Activated T-helper 9 cell treated with anti-CD3 and anti-CD28 coated beads, Interleukin-2, amount 50 U/mL, for 16 hours (primary cell): ENCODE measurements at places on chromosomes 12 and 14.

DNA sequence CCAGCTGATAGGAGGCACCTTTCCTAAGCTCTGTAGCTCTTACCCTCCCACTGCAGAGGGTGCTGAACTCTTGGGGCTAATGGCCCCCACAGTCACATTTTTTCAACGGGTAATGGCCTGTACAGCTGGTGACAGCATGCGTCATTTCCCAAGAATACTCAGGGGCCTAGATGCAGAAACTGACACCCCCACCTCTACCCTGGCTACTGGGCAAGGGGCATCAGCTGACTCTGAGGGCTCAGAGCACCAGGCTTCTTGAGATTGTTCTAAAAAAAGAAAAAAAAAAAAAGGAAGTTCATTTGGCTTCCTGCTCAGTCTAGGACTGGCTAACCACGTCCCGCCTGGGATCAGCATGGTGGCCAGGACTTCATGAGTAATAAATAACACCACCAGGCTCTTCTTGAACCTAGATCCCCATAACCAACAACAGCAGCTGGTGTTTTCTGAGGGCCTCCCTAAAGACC, 35.2 kb downstream of the ZFP36L1 start:
- no peak for DNase-seq

- no peak for DNase-seq
These were observed 131.0 kb upstream of the SOX5 start for GRCh38 chr12:24080465-24080864.

GRCh38 chr14:68762953-68763764, 29.7 kb downstream of the ZFP36L1 start:
- no peak for DNase-seq

DNA sequence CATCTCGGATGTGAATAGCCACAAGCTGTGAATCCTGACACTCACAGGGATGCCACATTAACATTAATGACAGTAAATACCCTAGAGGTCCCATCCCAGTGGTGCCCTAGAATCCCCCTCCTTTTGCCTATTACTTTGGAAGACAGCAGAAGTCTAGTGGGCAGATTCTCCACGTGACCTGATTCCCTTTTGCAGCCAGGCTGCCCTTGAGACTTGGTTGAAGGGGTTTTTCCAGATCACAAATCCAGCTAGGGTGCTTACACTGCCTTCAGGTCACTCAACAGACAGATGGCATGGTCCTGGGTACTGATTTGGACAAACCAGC, 8.7 kb downstream of the HDAC7 start:
- DNase-seq: no peak

- no peak for DNase-seq
These were observed 1.9 kb downstream of the CCDC177 start for GRCh38 chr14:69572841-69573135.

- no peak for DNase-seq
These were observed 56.7 kb downstream of the C14orf132 start for GRCh38 chr14:96095581-96096476.

DNA sequence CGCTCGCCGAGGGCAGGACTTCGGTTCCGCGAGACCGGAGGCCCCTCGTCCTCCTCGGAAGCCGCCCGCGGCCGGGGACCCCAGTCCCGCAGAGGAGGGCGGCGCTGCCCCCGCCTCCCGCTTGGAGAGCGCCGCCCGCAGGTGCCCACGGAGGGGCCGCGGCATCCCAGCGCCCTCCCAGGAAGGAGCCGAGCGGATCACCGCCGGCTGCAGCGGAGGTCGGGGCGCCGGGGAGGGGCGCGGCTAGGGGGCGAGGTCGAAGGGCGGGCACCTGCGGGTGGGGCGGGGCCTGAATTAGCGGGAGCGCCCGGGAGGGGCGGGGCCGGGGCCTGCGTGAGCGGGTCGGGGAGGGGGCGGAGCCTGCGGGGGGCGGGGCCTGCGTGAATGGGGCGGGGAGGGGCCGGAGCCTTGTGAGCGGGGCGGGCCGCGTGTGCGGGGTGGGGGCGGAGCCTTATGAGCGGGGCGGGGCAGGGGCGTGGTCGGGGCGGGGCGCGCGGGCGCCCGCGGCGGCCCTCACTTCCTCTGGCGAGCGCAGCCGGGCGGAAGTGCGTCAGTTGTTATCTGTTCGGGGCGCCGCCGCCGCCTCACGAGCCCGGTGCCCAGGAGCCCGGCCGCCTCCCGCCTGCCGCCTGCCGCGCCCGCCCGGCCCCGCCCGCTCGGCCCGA, at the start of gene FBRSL1:
Gene FBRSL1, plus strand, starts transcription at position 550 of the 665 bp plus-strand sequence.
- DNase-seq: peak; percentile 93

- DNase-seq: no peak
These were observed 59.4 kb downstream of the TESPA1 start for GRCh38 chr12:54924972-54925707.

- no peak for DNase-seq
These were observed 200.5 kb downstream of the STXBP6 start for GRCh38 chr14:24849471-24849870.

DNA sequence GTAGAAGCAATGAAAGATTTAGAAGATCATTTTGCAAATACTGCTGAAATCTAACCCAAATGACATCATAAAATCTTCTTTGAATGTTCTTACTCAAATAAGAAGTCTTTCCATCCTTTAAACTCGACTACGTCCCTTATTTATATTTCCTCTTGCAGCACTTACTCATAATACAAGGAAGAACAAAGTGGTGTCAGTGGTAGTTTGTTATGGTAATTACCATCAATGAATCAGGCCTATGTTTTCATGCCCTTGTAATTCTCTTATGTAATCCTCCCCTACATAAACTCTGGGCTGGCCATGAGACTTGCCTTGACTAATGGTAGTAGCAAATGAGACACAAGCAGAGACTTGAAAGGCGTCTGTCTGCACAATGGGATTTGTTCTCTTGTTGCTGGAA, 17.0 kb downstream of the EEA1 start:
- DNase-seq: no peak

- no peak for DNase-seq
These were observed 8.0 kb upstream of the SSTR1 start for GRCh38 chr14:38199739-38200138.

DNA sequence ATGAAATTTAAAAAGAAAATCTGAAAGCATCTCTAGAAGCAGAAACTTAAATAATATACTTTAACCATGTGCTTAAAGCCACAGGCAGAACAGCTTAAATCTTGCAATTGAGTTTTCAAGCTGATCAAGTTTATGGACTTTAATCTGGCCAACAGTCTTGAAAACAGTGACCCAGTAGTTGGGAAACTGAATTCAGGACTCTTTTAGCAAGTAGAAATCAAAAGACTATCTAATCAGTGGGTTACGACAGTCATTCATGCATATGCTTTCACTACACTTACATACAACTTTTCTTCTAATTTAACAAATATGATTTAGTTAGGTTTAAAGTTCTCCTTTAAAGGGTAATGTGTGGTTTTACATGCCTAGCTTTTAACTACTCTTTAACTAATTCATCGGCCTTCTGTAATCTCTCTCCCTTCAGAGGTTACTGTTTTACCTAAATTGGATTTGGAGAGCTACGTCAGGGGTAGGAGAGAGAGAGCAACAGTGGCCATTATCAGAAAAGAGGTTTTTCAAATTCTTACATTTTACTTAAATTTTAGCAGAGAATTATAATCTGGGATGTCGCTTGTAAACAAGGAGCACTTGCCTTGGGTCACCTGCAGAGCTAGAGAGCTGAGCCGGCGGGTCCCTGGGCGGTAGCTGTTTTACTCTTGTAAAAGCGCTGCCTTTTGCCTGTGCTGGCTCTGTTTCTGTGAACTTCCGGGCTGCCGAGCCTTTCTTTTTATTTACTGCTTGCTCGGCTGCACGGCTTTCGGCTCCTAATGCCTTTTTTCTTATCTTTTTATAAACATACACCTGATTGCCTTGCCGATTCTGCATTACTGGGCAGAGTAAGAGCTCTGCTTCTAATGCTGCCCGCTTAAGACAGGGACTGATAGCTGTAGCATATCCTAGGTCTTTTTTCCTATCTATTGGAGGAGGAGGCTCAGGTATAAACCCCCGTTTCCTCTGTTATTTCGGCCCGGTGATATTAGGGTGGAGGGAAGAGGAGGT, 17.4 kb upstream of the LYZ start:
- DNase-seq: peak; percentile 24

DNA sequence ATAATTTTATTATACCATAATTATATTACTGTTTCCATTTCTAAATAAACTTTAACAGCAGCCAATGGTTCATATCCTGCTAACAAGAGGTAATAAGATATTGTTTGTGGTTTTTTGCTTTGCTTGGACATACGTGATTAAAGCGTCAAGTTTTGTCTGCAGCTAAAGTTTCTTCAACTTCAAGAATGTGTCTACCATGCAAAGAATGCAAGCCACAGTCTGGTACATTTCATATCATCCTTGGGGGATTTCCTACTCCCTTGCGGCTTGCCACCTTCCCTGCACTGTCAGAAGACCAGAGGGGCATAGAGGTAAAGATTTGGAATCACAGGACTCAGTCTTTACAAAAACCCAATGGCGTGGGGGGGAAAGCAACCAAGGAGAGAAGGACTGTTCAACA, 125.2 kb downstream of the MED13L start:
- DNase-seq: no peak

GRCh38 chr12:49413796-49414195, 46.5 kb downstream of the SPATS2 start:
- DNase-seq: no peak

DNA sequence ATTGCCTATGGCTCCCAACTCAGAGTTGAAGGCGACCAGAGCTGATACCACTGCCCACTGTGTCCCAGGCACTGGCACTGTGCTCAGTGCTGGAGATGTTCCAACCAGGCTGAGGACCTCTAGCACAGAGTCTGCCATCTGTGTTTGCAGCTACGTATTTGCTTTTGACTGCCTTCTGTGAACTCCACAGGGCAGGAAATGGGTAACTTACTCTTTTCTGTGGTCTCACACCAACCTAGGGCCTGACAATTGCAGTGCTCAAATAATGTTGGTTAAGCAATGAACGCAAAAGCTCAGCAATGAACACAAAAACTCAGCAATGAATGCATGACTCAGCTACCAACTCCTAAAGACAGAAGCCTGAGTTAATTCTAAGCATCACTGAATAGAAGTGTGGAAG, 202.8 kb downstream of the NUAK1 start:
- DNase-seq: no peak

- DNase-seq: no peak
These were observed 11.8 kb upstream of the OR6S1 start for GRCh38 chr14:20652996-20653975.

- no peak for DNase-seq
These were observed 12.4 kb upstream of the PRKAG1 start for GRCh38 chr12:49030714-49031572.

DNA sequence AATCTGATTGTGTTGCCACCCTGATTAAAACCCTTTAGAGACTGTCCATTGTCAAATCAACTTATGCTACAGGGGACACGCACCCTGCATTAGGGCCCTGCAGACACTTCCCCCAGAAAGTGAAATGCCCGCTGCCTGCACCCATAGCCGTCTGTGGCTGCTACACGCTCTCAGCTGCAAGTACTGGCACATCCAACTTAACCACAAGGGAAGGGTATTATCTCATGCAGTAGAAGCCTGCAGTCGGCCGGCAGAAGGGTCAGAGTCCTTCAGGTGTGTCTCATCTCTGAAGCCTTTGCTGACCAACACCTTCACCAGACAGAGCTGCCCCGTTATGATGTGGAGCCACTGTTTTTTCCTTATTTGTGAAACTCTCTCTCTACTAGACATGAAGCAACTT, 20.8 kb downstream of the CFAP251 start:
- DNase-seq: no peak

GRCh38 chr14:89660166-89660565, 243.1 kb upstream of the FOXN3 start:
- no peak for DNase-seq

DNA sequence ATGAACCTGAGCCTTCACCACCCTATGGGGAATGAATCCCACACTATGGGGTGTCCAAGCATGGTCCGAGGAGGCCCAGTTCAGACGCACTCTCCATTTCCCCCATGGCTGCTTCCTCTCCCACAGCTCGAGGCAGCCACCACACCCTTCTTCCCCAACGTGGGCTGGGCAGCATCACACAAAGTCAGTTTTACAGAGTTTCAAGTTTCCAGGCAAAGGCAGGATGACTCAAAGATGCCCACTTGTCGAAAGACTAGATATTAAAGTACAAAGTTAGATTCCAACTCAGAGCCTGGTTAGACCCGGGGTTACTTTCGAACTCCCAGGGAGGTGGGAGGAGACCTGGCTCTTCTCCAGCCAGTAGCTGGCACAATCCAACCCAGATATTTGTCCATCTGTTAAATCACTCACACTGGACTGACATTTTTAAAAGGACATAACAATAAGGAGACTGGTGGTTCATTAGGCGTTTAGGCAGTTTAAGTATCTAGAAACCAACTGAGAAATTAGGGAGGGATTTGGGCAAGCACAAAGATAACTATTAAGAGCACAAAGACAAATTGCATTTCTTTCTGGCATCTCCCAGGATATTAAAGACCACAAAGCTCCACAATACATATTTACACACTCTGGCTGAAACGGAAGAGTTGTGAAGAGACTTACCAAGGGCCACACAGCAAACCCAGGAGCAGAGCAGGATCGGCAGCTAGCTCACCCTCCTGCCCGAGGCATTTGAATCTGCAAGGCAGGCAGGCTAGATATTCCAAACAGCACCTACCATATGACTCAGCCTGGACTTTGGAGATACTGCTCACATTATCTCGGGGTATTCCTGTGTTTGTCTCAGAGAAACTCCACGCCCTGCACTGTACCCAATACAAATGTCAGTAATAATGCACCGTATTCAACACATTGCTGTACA, 34.8 kb downstream of the TMCC3 start:
- DNase-seq: no peak

- no peak for DNase-seq
These were observed 16.4 kb upstream of the CNIH1 start for GRCh38 chr14:54457609-54457996.

DNA sequence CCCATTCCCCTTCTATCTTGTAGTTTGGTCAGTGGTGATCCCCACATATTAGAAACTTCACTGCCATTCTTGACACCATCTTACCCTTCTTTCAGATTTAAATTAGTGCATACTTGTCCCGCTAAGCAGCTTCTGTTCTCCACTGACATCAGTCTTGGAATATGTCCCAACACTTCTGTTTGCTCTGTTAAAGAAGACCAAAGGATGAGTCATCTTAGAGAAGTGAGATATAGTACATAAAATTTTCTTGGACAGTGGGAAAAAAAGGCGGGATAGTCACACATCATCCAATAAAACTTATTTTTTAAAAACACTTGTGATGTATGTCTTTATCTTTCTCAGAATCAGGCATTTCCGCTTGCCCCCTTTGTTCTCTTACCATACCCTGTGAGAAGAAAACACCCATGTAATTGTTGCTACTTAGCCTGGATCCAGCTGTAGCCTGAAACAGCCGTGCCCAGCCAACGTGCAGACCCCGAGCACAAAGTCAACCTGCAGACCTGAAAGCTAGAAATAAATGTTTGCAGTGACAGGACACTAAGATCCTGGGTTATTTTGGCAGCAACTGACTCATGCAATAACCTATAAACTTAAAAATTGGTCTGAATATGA, 100.1 kb upstream of the PDE3A start:
- DNase-seq: no peak

- no peak for DNase-seq
These were observed 42.1 kb upstream of the CHGA start for GRCh38 chr14:92880851-92881250.

- DNase-seq: no peak
These were observed 8.5 kb upstream of the SVOP start for GRCh38 chr12:109029411-109029810.

- no peak for DNase-seq
These were observed 9.6 kb downstream of the PFKM start for GRCh38 chr12:48128800-48129199.

- DNase-seq: no peak
These were observed 1.5 kb upstream of the ULK1 start for GRCh38 chr12:131892711-131893604.

GRCh38 chr12:111034886-111035577, 114.7 kb upstream of the MYL2 start:
- no peak for DNase-seq

GRCh38 chr14:61712137-61712536, 16.8 kb downstream of the HIF1A start:
- DNase-seq: no peak
